ENCODE measurements at places on chromosomes 12 and 14. TPM values are rescaled to one million over a fixed set of nuclear protein-coding genes. Genes with fewer than 3 reads are reported as not detected.

DNA sequence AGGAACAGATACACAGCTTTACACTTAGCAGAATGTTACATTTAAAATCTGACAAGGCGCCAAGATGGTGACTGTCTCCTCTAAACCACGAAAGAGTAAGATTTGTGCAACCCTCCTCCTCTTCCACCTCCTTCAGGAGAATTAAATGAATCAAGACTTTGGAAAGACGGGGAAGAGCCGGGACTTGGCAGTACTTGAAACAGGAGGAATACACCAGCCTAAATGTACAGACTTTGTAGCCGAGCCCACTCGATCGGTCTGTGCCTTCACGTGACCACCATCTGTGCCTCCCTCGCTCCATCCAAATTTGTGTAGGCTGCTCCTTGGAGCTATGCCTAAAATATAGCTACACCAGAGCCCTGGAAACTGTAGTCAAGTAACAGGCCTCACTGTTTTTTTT, 38.3 kb downstream of the SSPN start:
- no peak for DNase-seq

- DNase-seq = no peak
Measured at GRCh38 chr12:27821259-27821973, 41.4 kb upstream of the MANSC4 start.

GPR84 gene
- total RNA-seq = not detected

DNA sequence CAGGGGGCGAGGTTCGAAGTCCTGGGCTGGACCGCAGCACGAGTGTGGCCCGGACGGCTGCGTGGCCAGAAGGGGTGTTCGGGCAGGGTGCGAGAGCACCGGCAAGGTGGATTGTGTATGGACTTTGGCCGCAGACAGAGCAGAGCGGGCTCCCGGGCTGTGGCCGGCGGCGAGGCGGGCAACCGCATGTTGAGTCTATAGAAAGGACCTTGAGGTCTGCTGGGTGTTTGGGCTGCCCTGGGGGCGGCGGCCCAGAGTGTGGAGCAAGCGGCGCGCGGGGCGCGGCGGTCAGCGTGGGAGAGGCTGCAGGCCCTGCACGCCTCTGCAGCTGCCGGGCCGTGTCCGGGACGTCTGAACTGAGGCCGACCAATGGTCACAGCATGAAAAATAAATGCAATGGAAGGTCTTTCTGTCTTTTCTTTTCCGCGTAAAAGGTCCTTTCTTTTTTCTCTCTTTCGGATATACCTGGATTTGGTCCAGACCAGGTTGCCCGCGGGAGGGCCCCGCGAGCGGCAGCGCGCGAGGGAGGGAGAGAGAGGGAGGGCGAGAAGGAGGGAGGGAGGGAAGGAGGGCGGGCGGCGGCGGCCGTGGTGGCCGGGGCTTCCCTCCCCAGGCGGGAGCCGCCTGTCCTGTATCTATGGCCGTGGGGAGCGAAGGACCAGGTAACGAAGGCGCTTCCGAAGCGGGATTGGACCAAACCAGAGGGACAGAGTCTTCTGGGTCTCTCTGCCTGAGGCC, 5.5 kb upstream of the HOXC9 start:
- DNase-seq = no peak

- DNase-seq = no peak
Measured at GRCh38 chr12:88181881-88182280, 39.8 kb downstream of the TMTC3 start.

B4GALNT3 gene
- 13.3 TPM for total RNA-seq

GRCh38 chr12:62605981-62606380, 139.4 kb downstream of the MON2 start:
- no peak for DNase-seq

GRCh38 chr14:104596927-104597351, 7.6 kb downstream of the TMEM179 start:
- DNase-seq = no peak

GRCh38 chr14:56648508-56649301, 69.1 kb downstream of the TMEM260 start:
- peak; percentile 52 for DNase-seq

GRCh38 chr12:125528281-125528680, 463.0 kb downstream of the AACS start:
- no peak for DNase-seq

GRCh38 chr14:106211334-106211900, 685.0 kb downstream of the TMEM121 start:
- DNase-seq = no peak

GRCh38 chr14:50822501-50823042, 8.4 kb downstream of the NIN start:
- no peak for DNase-seq

PPM1H gene
- total RNA-seq = 0.49 TPM

DNA sequence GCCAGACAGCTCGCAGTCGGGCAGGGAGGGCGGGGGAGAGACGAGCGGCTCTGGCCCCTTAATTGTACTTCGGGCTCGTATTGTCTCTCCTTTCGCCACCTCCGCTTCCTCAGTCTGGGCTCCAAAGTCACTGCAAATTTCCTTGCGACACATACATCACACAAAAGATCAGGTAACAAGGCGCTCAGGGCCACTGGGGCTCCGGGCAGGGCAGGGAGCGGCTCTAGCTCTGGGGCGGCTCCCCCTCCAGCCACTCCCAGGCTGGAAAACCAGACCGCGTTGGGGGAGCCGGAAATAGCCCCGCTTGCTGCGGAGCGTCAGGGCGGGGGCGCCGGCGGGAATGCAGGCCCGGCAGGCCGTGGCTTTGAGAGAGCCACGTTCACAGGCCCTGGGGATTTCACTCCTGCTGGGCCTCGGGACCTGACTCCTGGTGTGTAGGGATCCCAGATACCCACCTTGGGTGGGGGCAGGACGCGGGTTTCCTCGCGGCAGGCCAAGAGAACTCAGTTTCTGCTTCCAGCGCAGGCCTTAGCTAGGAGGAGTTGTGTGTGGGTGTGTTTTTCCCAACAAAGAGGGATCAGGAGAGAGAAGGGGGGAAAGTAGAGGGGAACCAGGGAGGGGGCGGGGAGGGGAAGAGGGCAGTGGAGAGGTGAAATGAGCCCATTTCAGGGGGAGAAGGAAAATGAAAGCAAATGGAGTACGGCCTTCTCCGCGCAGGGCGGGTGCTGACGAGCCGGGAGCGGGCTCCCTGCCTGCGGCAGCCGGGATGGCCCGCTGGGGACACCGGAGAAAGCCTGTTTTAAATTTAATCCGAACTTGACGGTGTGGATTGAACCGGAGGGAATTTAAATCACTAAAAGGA, 4.4 kb upstream of the HOXC9 start:
- no peak for DNase-seq

GRCh38 chr14:101973356-101973755, 9.0 kb downstream of the DYNC1H1 start:
- DNase-seq = no peak

RPGRIP1 gene
- not detected for total RNA-seq

KLRC2 gene
- 1.5 TPM for total RNA-seq

DNA sequence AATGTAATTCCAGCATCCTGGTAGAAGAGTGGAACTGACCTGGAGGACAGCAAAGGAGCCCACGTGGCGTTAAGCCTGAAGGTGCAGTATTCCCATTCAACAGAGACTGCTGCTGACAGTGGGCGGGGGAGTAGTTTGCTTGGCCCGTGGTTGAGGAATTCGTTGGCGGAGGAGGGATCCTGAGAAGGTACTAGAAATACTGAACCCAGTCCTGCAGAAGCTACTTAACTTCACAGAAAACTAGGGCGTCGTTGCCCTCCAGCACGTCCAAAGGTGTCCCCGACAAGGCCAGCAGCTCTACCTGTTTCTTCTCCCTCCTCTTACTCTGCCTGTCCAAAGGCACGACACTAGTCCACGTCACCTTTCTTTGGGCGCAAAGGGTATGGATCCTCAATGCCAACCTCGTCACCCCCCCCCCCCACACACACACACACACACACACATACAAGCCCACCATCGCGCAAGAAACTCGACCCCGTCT, 303 bp downstream of the PUS7L start:
- peak; percentile 92 for DNase-seq

ZFHX2 gene
- 0.74 TPM for total RNA-seq

CBLN3 gene
- 1.7 TPM for total RNA-seq

DNA sequence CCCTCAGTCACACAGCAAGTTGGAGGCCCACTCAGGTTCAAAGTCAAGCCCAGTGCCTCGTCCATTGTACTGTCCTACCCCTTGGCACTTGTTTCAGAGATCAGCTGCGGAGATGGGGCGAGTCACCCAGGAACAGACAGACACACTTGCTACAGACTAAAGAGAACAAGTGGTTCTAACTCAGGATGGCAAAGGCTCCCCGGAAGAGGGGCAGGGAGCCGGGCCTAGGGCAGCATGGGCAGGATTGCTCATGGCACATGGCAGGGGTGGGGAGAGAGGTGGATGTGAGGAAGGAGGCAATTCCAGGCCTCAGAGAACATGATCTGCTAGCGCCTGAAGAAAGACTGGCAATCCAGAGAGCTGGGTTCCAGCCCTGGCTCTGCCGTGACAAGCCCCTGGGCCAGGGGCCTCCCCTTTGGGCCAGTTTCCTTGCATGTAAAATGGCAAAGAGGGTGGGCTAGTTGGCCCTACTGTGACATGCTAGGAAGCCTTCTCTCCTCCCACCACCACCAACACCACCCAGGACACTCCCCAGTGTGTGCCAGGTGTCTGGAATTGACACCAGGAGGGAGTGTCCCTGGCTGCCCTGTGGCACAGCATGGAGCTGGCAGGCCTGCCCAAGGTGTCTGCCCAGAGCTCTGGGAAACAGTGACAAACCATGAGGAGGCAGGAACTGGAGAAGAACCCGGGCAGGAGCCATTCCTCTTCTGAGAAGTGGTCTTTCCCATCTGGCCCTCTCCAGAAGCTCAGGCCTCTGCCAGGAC, 24.0 kb upstream of the IRF2BPL start:
- DNase-seq = no peak

GPRC5A gene
- 26.8 TPM for total RNA-seq

RNU6-7 gene
- not detected for total RNA-seq

GRCh38 chr14:39025810-39026627, 77.0 kb downstream of the SEC23A start:
- DNase-seq = no peak
